ENCODE measurements at places on chromosomes 11 and 22.

GRCh38 chr11:45816614-45817013, 11.7 kb downstream of the SLC35C1 start:
- no peak for DNase-seq

GRCh38 chr11:91854171-91854570, 370.4 kb upstream of the FAT3 start:
- DNase-seq, result no peak

- no peak for DNase-seq
These were observed 14.0 kb upstream of the PARVA start for GRCh38 chr11:12363373-12363772.

DNA sequence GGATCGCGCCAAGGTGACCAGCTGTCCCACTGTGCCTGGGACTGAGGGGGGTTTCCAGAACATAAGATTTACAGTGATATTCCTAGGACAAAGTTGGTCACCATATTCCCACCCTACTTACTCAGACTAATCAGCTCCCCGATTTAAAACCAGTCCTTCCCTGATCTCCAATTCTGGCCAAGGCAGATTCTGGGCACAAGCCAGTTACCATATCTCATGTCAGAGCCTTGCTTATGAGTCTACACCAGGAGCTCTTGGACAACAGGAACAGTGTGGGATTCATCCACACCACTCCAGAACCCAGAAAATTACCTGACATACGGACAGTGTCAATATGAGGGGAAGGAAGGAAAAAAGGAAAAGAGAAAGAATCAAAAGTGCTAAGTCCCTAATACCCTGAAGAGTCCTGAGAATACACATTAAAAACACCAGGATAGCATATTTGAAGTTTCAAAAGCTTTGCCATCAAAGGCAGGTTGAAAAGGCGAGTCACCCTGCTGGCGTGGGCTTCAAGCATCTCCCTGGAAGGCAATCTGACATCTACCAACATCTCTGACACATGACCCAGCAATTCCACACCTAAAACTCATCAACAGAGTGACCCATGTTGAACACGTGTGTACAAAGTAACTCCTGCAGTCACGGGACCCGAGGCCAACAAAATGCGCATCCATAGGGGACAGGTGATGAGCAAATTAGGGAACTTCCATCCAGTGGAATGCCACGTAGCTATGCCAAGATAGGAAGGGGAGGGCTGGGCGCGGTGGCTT, 8.0 kb upstream of the IL2RB start:
- DNase-seq, result no peak

DNA sequence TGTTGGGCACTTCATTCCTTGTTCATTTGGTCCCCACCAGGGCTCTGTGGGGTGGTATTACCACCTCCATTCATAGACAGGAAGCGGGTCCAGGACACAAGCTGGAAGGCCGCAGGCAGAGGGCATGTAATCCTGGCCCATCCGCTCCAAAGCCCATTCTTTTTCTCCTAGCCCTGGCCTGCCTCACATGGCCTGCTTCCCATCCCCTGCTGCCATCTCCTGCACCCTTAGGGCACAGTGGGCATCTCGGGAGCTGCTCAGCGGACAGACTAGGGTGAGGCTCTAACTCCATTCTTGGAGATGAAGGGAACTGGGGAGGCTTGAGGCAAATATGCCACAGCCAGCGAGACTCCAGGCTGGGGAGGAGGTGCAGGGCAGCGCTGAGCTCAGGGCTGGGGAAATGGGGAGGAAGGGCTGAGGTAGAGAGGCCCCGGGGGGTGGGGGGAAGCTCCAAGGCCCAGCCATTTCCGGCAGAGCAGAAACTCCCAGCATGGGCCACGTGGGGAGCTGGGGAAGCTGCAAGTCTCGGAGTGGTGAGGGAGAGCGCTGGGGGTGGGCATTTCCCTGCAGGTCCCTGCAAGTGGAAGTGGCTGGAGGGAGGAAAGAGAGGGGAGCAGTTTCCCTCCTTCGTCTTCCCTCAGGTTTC, 14.3 kb upstream of the BCL9L start:
- no peak for DNase-seq

Measured in thyroid gland (tissue), 4 donors.